Suppressor macrophage treated with lipopolysaccharide for 1 hour (primary cell): ENCODE measurements at places on chromosomes 3 and 15.
A peak's percentile ranks its signal among the peaks of the same experiment; 100 is the strongest.

GRCh38 chr3:106157411-106157810 lies 288.6 kb upstream of the CBLB start:
- no peak for DNase-seq

DNA sequence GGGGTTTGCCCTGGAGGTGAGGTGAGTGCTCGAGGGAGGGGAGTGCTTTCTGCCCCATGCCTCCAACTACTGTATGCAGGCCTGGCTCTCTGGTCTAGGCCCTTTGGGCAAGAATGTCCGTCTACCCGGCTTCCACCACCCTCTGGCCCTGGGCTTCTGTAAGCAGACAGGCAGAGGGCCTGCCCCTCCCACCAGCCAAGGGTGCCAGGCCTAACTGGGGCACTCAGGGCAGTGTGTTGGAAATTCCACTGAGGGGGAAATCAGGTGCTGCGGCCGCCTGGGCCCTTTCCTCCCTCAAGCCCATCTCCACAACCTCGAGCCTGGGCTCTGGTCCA lies 9.4 kb downstream of the DLL4 start:
- no peak for DNase-seq

DNA sequence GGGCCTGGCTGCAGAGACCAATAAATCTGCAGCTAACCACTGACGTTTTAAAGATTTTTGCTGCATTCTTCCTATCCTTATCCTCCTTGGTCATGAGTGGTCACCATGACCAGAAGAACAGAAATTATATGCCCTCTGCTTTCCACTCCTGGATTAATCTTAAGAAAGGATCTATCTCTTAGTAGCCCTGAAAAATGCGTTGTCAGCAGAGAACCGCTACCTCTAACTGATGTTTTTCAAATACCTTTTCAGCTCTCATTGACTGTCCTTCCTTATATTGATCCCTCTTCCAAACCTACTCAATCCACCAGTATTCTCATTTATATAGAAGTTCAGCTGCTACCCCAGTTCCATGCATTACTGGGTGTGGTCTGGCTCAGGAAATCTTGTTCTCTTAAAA lies 610.1 kb downstream of the MECOM start:
- DNase-seq = no peak

GRCh38 chr3:62875558-62876002 lies 364 bp upstream of the CADPS start:
- no peak for DNase-seq

- DNase-seq = peak; percentile 83
Observed at GRCh38 chr3:119628390-119628789, 30.7 kb downstream of the PLA1A start.

DNA sequence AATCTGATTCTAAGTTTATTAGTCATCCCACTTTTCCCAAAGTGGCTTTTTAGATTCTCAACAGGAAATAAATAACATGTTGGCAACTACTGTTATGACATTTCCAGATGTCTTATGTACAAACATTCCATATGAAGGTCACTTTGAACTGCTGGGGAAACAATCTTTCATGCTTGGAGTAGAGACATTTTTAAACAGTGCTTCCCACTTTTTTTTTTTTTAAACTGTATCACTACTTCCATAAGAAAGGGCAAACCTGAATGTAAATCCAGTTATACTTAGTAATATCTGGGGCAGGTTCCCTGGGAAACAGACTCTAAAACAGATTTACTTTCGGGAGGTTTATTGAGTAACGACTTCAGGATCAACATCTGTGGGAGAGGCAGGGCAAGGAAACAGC lies 473.8 kb downstream of the TAFA4 start:
- DNase-seq = no peak

DNA sequence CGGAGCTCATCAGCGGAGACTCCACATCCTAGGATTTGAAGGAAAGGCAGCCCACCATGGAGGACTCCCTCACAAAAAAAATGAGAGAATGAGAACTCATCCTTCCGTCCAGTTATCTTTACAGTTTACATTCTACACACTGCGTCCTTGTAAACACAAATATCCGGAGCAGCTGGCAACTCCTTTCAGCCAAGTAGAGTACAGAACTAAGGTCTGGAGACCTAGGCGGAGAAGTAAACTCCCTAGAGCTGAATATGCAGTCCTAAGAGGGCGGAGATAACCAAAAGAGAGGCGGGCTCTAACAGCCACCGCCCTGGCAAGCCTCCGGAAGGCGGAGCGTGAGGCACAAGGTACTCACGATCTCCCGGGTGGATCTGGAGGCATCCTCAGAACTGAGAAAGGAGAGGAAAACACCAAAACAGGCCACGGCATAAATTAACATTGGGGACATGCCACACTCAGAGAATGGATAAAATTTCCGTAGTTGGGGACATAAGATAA lies 924 bp upstream of the SIN3A start:
- DNase-seq = peak; percentile 90

- DNase-seq = no peak
Observed at GRCh38 chr3:170767576-170767941, 102.4 kb downstream of the RPL22L1 start.

DNA sequence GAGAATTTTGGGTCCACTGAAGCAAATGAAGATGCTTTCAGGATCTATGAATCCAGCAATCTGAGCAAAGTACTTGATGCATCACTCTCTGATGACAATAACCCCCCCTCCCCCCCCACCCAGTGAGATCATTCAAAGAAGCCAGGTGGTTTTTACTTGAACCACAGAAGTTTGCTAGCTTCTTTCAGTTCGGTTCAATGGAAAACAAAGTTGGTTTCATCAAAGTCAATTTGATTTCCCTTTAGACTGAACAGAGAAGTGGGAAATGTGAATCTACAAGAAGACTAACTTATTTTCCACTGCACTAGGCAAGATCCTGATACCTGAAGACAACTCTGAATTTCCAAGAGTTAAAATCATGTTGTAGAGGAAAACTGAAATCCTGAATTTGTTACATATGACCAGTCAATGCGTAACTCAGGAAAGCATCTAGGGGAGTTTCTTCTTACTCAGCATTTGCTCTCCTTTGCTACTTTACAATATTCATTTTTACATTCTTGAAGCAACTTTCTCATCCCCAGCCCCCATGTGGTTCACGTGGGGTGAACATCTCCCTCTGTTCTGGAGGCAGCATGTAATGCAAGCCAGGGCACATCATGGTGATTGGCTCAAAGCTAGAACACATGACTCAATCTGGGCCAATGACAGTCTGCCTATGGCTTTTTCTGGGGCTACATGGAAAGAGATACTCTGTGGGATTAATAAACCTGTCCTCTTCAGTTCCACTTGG lies 572.6 kb downstream of the FOXP1 start:
- peak; percentile 27 for DNase-seq
